ENCODE measurements at places on chromosomes 7 and 10.
A peak's percentile ranks its signal among the peaks of the same experiment; 100 is the strongest.

- no peak for DNase-seq
Observed at GRCh38 chr7:114989531-114989930, 67.6 kb downstream of the MDFIC start.

- DNase-seq: peak; percentile 53
Observed at GRCh38 chr10:46787321-46787615, 124.0 kb upstream of the PTPN20 start.

DNA sequence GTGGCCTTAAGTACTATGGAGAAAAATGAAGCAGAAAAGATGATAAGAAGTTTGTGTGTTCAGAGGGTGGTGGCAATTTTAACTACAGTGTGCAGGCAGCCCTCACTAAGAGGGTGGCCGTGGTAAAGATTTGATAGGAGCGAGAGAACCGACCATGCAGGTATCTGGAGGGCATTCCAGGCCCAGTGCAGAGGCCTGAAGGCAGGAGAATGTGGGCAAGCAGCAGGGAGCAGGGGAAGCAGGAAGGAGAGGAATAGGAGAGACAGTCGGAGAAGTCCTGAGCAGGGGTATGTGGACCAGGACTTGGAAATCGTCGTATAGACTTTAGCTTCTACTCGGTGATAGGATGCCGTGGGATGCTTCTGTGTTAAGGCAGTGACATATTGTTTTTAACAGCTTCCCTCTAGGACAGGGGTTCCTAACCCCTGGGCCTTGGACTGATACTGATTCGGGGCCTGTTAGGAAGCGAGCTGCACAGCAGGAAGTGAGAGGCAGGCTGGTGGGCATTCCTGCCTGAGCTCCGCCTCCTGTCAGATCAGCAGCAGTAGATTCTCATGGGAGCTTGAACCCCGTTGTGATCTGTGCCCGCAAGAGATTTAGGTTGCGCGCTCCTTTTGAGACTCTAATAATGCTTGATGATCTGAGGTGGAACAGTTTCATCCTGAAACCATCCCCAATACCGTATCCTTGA, 227.2 kb downstream of the CCDC3 start:
- DNase-seq: no peak

DNA sequence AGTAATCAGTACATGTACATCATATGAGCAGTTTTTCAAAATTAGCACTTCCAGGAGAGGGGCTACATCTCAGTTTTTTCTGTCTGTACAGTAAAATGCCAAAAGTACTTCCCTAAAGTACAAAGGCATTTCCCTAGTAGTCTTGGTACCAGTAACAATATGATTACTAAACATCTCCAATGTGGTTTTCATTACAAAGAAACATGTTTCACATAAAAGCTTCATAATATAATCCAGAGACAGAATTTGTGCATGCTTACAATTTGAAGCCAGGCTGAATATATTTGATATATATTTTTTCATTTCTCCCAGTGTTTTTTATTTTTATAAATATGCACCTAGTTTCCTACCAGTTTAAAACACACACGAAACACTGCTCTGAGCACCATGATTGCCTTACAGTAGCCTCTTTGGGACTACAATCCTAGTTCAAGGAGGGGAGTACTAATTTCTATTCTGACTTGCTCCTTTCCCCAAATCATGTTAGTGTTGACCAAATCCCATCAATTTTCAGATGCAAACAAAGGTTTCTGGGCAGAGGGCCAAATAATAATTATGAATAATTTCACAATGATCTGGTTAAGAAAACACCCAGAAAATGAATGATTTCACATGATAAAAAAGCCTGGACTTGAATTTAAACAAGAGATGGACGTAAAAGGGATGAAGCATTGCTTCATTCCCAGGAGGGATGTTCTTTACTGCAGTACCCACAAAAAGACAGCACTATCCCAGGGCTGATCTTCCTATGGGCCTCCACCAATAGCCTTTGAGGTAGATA, 201.3 kb downstream of the SLC25A13 start:
- no peak for DNase-seq

- DNase-seq: peak; percentile 84
Observed at GRCh38 chr7:155815332-155816191, 3.3 kb upstream of the SHH start.

- DNase-seq: no peak
Observed at GRCh38 chr7:2662273-2663120, 25.5 kb upstream of the AMZ1 start.

GRCh38 chr7:84161398-84161797, 33.2 kb downstream of the SEMA3A start:
- no peak for DNase-seq

DNA sequence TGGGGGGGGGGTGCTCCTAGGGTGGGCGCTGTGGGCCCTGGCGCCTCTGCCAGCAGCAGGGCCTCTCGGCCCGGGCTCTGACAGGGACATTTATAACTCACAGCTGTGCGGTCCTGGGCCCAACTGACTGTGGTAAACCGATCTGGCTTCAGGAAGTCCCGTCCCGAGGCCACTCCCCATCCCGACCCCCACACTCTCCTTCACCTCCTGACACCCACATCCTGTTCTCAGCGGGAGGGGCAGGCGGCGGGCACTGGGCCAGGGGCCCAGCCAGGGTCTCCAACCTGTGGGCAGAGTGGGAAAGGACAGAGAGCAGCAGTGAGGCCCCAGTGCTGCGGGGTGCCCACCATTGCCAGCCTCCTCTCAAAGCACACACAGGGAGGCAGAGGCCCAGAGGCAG, 69.1 kb downstream of the ZMIZ1 start:
- DNase-seq: peak; percentile 45

GRCh38 chr7:41692251-41692650, 10.6 kb downstream of the INHBA start:
- DNase-seq: no peak

GRCh38 chr7:22138106-22138505, 192.4 kb upstream of the CDCA7L start:
- DNase-seq: no peak

DNA sequence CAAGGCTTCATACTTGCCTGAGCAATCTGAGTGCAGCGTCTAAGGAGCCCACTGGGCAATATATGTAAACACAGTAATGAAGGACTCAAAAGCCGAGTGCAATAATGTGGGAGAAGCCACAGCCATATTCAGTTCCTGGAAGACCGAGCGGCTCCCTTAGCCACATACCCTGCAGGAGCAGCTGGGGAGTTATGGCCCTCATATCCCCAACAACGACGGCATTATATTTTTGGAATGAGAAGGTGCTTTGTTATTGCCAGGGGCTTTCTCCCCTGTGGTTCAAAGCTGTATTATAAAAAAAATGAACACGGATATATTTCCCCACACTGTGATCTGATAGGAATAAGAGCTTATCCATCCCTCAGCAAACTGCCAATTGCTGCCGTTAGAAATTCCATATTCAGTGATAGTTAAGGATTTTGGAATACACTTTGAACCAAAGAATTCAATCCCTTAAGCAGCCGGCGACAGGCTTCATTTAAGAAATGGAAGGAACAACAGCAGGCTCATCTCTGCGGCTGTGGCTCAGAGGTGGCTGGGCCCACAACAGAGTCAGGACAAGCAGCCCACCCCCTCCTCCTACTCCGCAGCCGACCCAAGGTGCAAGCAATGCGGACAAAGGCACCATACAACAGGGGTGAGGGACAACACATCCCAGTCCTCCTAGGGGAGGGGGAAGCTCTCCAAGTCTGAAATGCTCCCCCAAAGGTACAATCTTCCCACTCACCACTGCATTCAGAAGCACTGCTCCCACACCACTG, 77.2 kb downstream of the TNS3 start:
- DNase-seq: no peak

DNA sequence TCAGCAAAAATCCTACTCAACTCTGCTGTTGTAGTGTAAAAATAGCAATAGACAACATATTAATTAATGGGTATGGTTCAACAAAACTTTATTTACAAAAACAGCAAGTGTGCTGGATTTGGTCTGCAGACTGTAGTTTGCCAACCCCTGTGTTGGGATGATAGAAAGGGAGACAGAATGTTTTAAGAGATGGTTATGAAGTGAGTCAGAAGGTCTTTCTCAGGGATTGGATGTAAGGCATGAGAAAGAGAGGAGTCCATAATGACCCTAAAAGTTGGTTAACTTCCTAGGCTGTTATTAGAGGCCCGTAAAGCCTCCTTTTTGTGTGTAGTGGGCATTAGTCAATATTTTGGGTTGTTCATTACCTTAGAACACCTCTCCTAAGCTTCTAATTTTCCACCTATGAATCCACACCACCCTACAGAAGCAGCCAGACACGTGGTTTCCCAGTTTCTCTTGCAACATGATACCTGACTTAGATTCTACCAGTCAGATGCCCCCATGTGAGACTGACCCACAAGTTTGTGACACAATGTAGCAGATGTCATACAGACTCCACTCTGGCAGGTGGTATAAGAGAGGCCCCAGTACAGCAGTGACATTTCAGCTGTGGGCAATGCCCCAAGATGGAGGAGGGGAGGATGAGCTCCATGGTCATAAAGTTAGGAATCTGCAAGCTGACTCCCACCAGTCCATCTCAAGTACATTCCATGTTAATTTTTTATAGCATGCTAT, 1015.6 kb downstream of the KCNMA1 start:
- no peak for DNase-seq

- DNase-seq: no peak
Observed at GRCh38 chr7:135991322-135991721, 14.2 kb upstream of the MTPN start.

DNA sequence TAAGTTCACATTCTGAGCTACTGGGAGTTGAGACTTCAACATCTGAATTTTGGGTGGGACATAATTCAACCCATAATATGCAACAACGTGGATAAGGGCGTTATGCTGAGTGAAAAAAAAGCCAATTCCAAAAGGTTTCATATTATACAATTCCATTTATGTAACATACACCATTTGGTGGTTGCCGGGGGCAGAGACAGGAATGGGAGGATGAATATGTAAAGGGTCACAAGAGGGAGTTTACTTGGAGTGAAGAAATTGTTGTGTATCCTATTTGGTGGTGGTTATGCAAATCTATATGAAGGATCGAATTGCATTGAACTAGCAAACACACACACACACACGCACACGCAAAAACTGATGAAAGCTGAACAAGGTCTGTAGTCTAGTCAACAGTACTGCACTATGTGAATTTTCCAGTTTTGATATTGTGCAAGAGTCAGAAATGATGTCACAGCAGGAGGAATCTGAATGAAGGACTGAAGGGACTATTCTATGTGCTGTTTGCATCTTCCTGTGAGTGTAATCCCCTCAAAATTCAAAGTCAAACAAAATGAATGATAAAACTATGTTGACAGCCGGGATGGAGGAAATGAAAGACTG, 249.2 kb upstream of the HABP2 start:
- no peak for DNase-seq

DNA sequence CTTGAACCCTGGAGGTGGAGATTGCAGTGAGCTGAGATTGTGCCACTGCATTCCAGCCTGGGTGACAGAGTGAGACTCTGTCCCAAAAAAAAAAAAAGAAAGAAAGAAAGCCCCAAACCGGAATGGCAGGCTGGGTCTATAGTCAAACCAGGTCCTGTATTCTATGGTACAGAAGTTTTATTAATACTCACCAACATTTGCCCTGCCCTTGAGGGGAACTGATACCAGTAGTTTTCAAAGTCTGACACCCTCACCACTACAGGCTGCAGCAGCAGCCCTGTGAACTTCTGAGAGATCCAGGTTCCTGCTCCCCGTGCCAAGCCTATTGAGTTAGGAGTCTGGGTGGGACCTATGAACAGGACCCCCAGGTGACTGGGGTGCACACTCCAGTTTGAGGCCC, 80.6 kb downstream of the RGS10 start:
- no peak for DNase-seq

DNA sequence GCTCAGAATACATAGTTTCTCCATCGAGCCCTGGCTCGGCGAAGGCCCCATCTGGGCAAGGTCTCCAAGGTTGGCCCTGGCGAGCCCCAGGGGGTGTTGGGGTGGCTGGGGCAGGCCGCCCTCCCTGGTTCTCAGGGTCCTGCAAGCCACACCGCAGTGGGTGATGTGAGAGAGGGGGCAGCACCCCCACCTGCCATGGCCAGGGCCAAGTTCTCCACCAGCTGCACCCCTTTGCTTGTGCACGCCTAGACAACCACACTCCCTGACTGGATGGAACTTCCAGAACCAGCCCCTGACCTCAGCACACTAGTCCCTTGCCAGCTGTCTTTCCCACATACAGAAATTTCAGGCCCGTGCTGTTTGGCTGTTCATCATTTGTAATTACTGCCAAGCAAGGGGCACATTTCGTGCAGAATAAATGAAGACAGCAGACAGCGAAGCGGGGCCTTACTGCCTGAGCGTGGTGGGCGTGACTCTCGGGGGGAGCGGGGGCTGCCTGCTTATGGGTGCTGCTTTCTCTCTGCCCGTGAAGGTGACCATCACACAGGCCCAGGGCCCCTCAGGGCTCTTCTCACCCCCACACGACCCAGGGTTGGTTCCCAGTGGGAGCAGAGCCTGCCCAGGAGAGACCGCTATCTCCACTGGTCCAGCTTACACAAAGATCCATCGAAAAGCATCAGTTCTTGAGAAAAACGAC, 85.9 kb downstream of the ADARB2 start:
- no peak for DNase-seq

DNA sequence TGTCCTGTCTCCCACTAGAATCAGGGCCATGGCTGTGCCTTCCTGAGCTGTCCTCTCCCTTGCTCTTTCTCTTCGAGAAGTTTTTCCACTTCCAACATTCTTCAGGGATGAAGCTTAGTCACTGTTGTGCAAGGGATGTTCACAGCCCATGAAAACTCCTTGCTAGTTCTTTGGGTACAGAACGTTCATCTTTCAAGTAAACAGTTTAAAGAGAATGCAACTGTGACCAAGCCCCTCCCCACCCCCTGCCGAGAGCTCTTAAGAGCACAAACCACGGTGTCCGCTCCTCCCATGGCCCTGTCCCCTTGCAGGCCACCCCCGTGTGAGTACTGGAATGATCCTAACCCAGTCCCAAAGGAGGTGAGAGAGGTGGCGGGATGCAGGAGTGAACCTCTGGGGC, 161.1 kb upstream of the RHEB start:
- no peak for DNase-seq

- no peak for DNase-seq
Observed at GRCh38 chr7:137904833-137905232, 58.1 kb upstream of the DGKI start.
